Activated T-helper 2 cell treated with anti-CD3 and anti-CD28 coated beads, Interferon-gamma antibody, Interleukin-2, Interleukin-4, amounts not matched to agents 10 μg/mL and 5 μg/mL and 100 μg/mL, durations not matched to agents 14 hours and 24 hours and 36 hours (primary cell): ENCODE measurements at places on chromosomes 5 and 9. TPM values are rescaled to one million over a fixed set of nuclear protein-coding genes. Genes with fewer than 3 reads are reported as not detected.

Gene SLIT3
- 8.1 and 9.5 TPM in 2 replicates for total RNA-seq

Gene RLN1
- total RNA-seq, result 0.60 and 0.87 TPM in 2 replicates

Gene MYOT
- total RNA-seq, result not detected in 2 replicates

Gene PCDHGA2
- total RNA-seq, result 0.09 and 0.11 TPM in 2 replicates

Gene CBY3
- 0.39 and 0.51 TPM in 2 replicates for total RNA-seq

DNA sequence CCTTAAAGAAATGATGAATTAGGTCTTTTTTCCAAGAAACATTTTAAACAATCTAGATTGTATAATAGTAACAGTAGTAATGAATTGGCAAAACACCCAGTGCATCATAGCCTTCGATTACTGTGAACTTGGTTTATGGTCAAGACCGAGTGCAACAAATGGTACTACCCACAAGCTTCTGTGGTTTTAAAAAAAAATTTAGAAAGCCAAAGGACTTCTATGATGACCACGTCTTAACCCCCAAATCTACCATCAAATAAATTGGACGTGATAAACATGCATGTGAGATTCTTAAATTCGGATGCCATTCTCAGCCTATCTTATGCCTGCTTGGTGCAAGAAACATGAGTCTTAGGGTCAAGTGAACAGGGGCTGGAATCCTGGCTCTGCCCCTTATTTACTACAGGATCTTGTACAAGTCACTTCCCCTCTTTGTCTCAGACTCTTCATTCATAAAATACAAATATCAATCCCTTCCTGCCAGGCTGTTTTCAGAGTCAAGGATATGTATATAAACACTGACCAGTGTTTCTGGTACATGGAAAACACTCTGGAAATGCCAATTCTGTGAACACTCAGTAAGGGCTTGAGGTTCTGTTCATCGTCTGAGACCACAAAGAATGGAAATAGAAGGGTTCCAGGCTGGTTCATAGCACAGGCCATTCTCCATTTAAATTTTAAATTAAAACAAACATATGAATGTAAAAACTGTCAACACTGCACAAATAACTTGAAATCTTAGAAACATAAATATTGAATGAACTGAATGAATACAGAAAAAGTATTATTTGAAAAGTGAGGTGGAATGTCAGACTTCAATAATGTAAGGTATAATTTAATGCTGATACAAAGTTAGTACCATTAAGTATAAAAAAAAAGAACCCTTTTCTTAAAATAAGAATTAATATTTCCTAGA is 107.8 kb downstream of the NR6A1 start:
- DNase-seq, result no peak

DNA sequence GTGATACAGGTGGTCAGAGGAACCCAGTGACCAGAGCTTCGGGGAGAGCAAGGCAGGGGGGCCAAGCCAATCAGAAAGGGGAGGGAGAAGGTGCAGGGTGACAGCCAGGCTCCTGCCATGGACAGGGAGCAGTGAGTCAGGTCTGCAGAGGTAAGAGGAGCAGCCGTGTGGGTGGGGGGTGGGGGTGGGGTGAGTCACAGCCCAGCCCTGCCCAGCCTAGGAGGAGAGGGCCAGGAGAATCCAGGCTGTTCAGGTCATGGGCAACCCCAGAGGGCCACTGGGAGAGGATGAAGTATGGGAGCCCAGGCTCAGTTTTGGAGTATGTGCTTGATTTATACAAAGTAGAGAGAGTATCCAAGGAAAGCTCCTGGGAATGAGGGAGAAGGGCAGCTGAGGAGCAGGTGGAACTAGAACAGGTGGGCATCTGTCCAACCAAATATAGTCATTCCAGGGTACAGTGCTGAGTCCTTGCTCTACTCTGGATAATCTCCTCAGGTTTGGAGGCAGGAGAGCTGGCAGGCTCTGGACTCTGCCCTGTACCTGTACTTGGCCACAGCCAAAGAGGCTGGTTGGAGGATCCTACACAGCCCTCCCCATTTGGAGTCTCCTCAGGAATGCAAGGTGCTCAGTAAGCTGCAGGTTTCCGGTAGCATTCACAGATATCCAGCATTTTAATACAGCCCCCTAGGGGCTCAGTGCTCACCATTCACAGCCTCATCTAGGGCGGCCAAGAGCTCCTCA is 1.6 kb downstream of the HBEGF start:
- DNase-seq, result no peak

GRCh38 chr5:134403951-134404350 is 7.7 kb downstream of the CDKN2AIPNL start:
- DNase-seq, result no peak

DNA sequence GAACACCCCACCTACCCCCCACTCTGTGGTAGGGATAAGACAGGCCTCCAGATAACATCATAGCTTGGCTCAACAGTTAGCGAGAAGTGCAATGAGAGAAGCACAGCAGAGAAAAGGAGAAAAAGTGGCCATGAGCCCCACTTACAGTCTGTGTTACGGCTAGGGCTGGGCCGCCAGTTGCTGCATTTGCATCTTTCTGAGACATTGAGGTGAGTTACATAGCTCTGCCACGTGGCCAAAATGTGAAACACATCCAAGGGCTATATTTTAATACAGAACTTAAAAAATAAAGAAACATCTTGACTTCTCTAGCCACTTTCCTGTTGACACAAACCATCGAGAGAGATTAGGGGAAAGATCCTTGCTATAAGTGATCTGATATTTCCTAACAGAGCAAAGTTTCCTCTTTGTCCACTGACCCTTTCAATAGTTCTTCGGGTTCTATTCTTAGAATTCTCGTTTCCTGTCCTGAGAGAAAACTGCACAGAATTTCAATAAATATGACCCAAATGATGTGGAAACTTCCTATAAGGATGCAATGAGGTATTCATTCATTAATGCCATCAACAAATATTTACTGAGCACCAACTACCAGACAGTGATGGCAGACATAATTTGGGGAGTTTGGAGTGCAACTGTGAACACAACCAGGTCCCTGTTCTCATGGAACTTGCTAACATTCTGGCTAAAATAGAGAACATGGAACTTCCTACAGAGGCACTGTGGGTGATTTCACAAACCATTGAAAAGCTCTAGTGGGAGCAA is 3.2 kb upstream of the TLE4 start:
- no peak for DNase-seq

DNA sequence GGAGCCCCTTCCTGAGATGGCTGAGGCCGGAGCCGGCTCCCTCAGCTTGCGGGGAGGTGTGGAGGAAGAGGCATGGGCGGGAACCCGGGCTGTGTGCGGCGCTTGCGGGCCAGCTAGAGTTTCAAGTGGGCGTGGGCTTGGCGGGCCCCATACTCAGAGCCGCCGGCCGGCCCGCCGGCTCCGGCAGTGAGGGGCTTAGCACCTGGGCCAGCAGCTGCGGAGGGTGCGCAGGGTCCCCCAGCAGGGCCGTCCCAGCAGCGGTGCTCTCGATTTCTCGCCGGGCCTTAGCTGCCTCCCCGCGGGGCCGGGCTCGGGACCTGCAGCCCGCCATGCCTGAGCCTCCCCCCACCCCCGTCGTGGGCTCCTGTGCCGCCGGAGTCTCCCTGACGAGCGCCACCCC is 67.9 kb upstream of the SLC28A3 start:
- no peak for DNase-seq

- no peak for DNase-seq
These were observed 58.8 kb downstream of the MAN2A1 start for GRCh38 chr5:109748546-109748945.

- no peak for DNase-seq
These were observed 147.5 kb downstream of the PAM start for GRCh38 chr5:102902647-102903046.
